Nephron progenitor cell (in vitro differentiated cells): ENCODE measurements at places on chromosomes 16 and 17.

DNA sequence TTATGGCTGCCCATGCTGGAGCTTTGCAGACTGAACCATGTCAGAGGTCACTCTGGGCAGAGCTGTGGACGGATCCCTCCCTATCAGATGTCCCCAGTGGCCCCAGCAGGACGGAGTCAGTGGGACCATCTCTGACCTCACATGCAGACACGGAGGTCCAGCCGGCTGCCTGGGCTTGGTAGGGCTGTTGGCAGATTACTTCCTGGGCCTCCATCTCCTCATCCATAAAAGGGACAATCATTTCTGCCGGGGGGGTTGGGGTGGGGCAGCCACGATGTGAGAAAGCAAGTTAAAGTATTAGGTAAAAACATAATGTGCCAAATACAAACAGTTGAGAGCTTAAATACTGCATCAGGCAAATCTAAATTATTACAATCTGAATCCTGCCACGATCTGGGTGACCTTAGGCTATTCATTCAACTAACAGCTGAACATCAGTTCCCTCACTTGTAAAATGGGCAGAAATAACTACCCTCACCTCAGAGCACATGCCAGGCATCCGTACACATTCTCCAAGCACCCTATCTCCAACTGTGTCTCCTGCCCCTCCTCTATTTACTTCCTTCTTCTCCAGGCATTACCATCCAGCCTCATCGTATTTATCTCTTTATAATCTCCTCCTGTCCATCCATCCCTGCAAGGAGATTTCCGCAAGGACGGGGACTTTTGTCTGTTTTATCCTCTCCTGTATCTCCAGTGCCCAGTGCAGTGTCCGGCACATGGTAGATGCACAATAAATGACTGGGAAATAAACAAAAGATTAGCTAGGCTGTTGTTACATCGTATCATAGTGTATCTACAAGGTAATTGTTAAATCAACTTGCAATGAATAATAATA, 192.3 kb upstream of the FOXF1 start:
- peak; percentile 33 for DNase-seq
- H3K36me3 ChIP-seq = no peaks in the 10 kb centered on the region
- H3K27me3 ChIP-seq = peaks cover 82% of the 10 kb centered on the region
- H3K4me1 ChIP-seq = peaks cover 47% of the 10 kb centered on the region

GRCh38 chr17:8875436-8875835, 8.0 kb upstream of the PIK3R6 start:
- H3K4me1 ChIP-seq = peaks cover 49% of the 10 kb centered on the region
- H3K36me3 ChIP-seq = no peaks in the 10 kb centered on the region
- H3K27me3 ChIP-seq = peaks cover 11% of the 10 kb centered on the region
- H3K4me3 ChIP-seq = no peak overlapping the region
- no peak overlapping the region for H3K27ac ChIP-seq
- DNase-seq = no peak

DNA sequence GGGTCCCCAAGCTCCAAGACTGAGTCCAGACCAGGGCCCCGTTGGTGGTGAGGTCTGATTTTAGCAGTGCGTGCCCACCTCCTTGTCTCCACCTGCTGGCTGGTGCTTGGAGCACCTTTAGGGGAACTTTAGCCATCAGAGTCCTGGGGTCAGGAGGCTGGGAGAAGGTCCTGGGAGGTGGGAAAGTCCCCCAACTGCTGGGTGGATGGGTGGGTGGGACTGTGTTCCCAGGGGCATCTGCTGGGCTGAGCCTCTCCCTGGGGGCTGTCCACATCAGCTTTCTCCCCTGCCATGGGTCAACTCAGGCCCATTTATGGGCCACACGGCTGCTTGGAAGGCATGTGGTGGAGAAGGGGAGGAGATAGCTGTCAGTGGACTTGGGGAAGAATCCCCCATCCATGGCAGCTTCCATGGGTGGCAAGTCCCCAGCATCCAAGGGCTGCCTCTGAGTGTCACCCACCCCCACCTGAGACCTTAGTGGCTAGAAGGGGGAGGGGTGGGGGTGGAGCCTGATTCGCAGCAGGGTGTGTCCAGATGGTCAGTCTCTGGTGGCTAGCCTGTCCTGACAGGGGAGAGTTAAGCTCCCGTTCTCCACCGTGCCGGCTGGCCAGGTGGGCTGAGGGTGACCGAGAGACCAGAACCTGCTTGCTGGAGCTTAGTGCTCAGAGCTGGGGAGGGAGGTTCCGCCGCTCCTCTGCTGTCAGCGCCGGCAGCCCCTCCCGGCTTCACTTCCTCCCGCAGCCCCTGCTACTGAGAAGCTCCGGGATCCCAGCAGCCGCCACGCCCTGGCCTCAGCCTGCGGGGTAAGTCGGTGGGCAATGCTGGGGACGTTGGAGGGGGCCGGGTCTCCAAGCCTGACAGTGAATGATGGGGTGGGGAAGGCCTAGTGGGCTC, at the start of gene TRPV2:
TSS of gene TRPV2 (plus strand) at position 541 of the 894 bp plus-strand sequence. CDS start 2,098 bp downstream, outside the sequence.
- H3K4me3 ChIP-seq = peak within 1 kb of the TSS; percentile 52
- H3K27ac ChIP-seq = no peak within 1 kb of the TSS

GRCh38 chr16:72837846-72838585, 209.9 kb downstream of the ZFHX3 start:
- peaks cover 42% of the 10 kb centered on the region for H3K4me1 ChIP-seq
- H3K4me3 ChIP-seq = no peak overlapping the region
- peaks cover 3% of the 10 kb centered on the region for H3K27me3 ChIP-seq
- H3K27ac ChIP-seq = peak overlapping the region; percentile 64
- no peak for DNase-seq

- H3K4me3 ChIP-seq = peak overlapping the region; percentile 41
- no peaks in the 10 kb centered on the region for H3K27me3 ChIP-seq
- peaks cover 52% of the 10 kb centered on the region for H3K4me1 ChIP-seq
- peak overlapping the region; percentile 95 for H3K27ac ChIP-seq
- DNase-seq = peak; percentile 54
Observed at GRCh38 chr17:4175921-4176807, 33.2 kb downstream of the CYB5D2 start.

- H3K27ac ChIP-seq = no peak within 1 kb of the TSS
- H3K4me1 ChIP-seq = peaks cover 7% of the 10 kb centered on the region
- DNase-seq = peak; percentile 67
- H3K36me3 ChIP-seq = no peaks in the 10 kb centered on the region
Observed at GRCh38 chr16:55655897-55656681, at the start of gene SLC6A2. Gene SLC6A2 (plus strand): TSS chr16:55655988. CDS start chr16:55656695, 707 bp downstream.

DNA sequence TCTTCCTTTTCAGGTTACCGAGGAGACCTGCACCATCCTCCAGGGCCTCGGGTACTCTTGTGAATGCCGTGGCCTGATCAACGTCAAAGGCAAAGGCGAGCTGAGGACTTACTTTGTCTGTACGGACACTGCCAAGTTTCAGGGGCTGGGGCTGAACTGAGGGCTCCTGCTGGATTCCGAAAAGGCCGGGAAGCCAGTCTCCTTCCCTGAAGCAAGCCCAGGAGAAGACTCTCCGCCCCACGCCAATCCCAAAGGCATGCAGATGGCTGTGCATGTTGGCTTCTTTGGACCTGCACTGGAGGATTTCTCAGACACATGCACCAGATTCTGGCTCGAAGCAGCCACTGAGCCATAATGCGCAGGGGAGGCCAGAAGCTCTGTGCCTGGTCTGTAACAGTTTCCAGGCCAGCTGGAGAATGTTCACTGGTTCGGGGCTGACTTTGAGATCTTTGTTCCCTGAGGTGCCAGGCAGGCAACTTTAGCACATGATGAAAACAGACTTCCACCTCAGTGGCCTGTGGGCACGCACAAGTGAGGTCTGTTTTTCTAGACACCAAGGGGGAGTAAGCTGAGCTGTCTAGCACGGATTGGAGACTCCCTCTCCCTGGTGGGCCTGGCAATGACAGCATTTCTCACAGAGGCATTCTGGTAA, 49.1 kb downstream of the ADCY7 start:
- no peak for DNase-seq
- peak overlapping the region; percentile 87 for H3K27ac ChIP-seq
- H3K27me3 ChIP-seq = no peaks in the 10 kb centered on the region
- H3K36me3 ChIP-seq = peaks cover 52% of the 10 kb centered on the region
- H3K4me1 ChIP-seq = peaks cover 13% of the 10 kb centered on the region
- no peak overlapping the region for H3K4me3 ChIP-seq

DNA sequence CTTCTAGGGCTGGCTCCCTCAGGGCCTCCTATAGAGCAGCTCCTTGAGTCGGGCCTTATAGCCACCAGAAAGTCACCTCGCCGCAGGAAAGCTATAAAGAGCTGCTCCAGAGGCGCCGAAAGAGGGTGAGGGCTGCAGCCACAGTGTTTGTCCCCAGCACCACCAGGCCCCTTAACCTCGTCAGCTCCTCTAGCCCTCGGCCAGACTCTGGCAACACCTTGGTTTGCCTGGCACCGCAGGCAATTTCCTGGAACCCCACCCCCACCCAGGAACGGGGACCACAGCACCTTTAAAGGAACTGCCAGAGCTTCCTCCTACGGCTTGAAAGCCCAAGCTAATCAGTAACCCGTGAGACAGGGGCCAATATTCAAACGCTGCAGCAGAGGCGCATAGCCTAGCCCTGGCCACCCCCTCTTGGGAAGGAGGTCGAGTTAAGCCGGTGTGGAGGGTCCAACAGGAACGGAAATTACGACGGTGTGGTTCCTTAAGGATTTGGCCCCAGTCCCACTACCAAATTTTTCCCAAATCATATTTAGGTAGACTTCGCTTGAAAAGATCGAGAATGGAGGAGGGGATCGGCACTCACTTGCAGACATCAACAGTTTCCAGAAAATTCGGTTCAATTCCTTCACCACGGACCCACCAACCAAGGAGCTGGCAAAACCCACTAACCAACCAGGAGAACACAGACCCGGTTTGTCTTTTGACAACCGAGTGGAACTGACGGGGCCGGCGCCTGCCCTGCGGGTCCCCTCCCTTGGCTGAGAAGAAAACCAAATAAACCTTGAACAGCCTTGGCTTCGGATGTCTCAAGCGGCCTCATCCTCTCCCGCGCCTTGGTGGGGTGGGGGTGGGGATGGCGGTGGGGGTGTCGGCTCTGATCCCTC, 3.0 kb downstream of the HOXB6 start:
- DNase-seq = no peak
- H3K36me3 ChIP-seq = peaks cover 89% of the 10 kb centered on the region
- H3K27me3 ChIP-seq = peaks cover 10% of the 10 kb centered on the region
- H3K27ac ChIP-seq = peak overlapping the region; percentile 100

DNA sequence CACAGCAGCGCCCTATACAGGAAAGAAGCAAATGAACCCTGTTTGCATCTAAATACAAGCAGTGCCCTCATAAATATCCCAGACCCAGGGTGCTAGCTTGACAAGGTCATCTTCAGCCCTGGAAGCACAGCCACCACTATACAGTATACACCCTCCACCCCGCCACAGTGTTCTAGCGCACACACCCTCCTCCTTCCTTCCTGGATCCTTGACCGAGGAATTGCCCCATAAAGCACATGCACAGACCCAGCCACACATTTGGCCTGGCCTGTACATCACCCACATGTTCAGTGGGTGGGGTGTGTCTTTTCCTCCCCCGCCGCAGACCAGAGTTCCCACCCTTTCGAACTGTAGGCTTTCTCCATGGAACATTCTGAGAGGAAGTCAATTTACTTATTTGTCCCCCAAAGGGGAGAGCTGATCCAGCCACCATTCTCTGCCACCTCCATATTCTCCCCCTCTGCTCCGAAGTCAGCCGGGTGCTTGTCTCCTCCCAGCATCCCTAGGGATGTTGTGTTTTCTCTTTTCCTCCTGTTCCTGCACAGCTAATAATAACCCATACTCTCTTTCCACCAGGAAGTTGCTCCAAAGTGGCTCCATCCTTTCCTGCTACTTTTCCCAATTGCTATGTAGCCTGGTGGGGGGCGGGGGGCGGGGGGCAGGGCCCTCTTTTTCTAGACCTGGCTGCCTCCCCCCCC, 6.6 kb downstream of the ABI3 start:
- no peak overlapping the region for H3K27ac ChIP-seq
- H3K4me3 ChIP-seq = no peak overlapping the region
- no peak for DNase-seq
- H3K36me3 ChIP-seq = no peaks in the 10 kb centered on the region

GRCh38 chr16:46711106-46712058, 21.9 kb downstream of the ORC6 start:
- H3K4me1 ChIP-seq = peaks cover 15% of the 10 kb centered on the region
- no peak overlapping the region for H3K4me3 ChIP-seq
- H3K36me3 ChIP-seq = no peaks in the 10 kb centered on the region
- H3K27ac ChIP-seq = no peak overlapping the region

GRCh38 chr16:81623365-81624102, 155.6 kb upstream of the PLCG2 start:
- DNase-seq = peak; percentile 32
- H3K27ac ChIP-seq = no peak overlapping the region
- H3K4me3 ChIP-seq = no peak overlapping the region
- peaks cover 8% of the 10 kb centered on the region for H3K36me3 ChIP-seq

DNA sequence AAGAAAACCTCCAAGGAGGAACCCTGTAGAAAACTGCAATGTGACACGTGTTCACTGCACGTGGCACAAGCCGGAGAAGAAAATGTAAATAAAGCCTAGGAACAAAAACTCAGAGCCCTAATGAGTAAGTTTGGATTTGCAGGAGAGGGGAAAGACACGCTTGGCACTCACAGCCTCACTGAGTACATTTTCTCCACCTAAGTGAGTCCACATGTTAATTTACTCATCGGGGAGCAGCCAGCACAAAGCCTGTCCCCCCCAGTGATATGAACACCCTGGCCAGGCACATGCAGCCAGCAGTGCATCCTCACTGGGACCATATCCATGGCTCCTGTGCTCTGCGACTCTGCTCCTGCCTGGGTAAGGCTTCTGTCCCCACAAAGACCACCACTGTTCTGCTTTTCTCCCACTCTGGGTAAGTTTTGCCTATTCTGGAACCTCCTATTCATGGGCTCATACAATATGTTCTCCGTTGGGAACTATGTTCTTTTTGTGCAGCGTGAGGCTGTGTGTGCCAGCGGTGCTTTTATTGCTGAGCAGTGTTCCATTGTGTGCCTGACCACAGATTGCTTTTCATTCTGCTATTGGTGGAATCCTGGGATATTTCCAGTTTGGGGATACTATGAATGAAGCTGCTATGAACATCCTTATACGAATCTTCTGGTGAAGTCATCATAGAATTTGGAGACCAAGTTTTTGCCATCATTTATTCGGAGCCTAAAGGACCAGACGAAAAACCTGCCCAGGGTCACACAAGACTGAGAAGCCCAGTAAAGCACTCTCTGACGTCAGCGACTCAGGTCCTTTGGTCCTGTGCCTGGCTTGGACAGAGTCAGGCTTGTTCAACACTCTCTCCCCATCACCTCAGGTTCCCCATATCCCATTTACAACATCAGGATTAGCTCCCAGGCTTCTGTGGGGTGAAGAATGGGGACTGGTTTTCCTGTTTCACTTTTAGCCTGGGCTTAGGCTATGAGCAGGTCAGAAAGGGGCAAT, 53.3 kb downstream of the RNF112 start:
- no peaks in the 10 kb centered on the region for H3K36me3 ChIP-seq
- H3K27ac ChIP-seq = no peak overlapping the region
- peaks cover 10% of the 10 kb centered on the region for H3K27me3 ChIP-seq

- H3K4me3 ChIP-seq = peak overlapping the region; percentile 22
- no peak overlapping the region for H3K27ac ChIP-seq
- H3K4me1 ChIP-seq = peaks cover 7% of the 10 kb centered on the region
- no peaks in the 10 kb centered on the region for H3K36me3 ChIP-seq
Observed at GRCh38 chr16:15855704-15856003, 1.2 kb downstream of the MYH11 start.

DNA sequence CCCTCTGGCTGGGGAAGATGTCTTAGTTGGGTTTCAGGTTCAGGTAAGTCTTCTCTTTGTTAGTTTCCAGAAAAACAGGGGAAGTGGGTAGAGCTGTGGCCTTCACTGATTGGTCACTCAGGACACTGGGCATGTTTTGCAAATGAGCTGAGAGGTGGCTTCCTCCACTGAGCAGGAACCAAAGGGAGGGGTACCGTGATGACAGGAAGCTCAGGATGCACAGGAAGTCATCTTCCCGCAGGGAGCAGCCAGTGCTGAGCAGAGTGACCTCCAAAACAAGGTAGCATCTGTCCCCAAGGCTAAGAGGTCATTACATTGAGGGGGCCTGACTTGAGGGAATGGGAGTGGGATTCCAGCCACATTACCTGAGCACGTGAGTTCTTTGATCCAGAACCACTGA, 5.6 kb downstream of the NT5C start:
- no peaks in the 10 kb centered on the region for H3K27me3 ChIP-seq
- peaks cover 17% of the 10 kb centered on the region for H3K36me3 ChIP-seq
- peaks cover 40% of the 10 kb centered on the region for H3K4me1 ChIP-seq
